GM23248 (cell line): ENCODE measurements at places on chromosomes 7 and 10. TPM values are rescaled to one million over a fixed set of nuclear protein-coding genes. Genes with fewer than 3 reads are reported as not detected.

Gene PLXDC2
- 2.3 and 3.5 TPM in 2 replicates for total RNA-seq

Gene CALHM3
- total RNA-seq: not detected in 2 replicates

DNA sequence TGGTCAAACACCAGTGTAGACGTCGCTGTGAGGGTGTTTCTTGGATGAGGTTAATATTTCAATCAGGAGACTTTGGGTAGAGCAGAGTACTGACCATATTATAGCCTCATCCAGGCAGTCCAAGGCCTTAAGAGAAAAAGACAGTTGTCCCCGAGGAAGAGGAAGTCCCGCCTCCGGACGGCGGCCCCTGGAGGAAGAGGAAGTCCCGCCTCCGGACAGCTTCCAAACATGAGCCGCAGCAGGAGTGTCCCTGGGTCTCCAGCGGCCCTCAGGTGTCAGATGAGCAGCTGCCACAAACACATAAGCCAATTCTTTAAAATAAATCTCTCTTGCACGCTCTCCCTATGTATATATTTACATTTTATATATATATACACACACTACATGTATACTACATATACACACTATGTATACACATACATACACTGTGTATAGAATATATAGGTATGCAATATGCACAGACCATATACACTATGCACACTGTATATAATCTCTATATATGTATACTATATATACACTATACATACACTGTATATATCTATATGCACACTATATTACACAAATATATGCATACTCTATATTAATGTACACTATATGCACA lies 37.5 kb downstream of the PWWP2B start:
- H3K27ac ChIP-seq: no peak overlapping the region
- H3K4me3 ChIP-seq: no peak overlapping the region
- no peak for DNase-seq
- H3K27me3 ChIP-seq: no peaks in the 10 kb centered on the region

Gene GALNT11
- 49.1 and 70.3 TPM in 2 replicates for total RNA-seq

DNA sequence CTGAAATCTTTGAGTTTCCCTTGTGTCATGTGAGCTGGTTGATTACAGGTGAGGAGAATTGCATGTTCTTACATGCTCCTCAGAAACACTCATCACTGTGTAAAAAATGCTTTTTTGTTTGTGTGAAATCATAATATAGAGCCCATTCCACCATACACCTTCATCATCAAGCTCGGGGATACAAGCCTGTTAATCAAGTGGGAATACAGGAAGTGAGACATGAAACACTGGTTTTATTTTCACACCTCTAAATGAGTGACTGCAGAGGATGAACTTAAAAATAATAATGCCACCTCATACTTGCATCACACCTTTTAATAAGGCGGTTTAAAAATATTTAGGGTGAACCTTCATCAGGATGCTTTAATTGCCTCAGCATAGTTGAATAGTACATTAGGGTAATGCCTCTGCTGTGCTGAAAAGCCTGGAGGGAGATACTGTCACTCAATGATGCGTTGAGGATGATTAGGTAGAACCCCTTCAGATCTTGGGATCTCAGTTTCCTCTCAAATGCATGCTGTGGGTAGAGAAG lies 164.6 kb downstream of the AUTS2 start:
- no peak for DNase-seq
- H3K36me3 ChIP-seq: no peaks in the 10 kb centered on the region
- no peak overlapping the region for H3K27ac ChIP-seq
- no peaks in the 10 kb centered on the region for H3K27me3 ChIP-seq
- H3K4me3 ChIP-seq: no peak overlapping the region

DNA sequence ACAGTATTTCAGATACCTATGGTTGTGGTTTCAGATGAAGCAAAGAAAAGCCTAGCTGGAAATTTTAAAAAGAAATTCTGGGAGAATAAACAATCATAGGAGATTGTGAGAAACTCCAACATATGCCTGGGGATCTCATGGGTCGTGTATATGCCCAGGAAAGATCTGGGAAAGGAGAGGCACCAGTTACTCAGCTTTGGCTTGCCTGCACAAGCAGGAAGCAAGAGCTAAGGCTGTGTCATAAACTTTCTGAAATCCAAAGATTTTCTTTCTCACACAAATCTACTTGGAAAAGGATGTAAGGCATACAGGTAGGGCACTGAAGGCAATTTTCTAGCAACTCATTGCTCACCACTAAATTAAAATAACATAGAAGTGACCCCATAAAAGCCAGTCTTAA lies 373.6 kb downstream of the CDC14C start:
- no peaks in the 10 kb centered on the region for H3K36me3 ChIP-seq
- no peaks in the 10 kb centered on the region for H3K27me3 ChIP-seq
- no peak for DNase-seq
- no peaks in the 10 kb centered on the region for H3K4me1 ChIP-seq
- no peak overlapping the region for H3K27ac ChIP-seq

- no peaks in the 10 kb centered on the region for H3K27me3 ChIP-seq
- H3K36me3 ChIP-seq: no peaks in the 10 kb centered on the region
- no peaks in the 10 kb centered on the region for H3K4me1 ChIP-seq
- no peak for DNase-seq
- no peak overlapping the region for H3K27ac ChIP-seq
Measured at GRCh38 chr7:12961910-12962480, 274.6 kb downstream of the ARL4A start.

DNA sequence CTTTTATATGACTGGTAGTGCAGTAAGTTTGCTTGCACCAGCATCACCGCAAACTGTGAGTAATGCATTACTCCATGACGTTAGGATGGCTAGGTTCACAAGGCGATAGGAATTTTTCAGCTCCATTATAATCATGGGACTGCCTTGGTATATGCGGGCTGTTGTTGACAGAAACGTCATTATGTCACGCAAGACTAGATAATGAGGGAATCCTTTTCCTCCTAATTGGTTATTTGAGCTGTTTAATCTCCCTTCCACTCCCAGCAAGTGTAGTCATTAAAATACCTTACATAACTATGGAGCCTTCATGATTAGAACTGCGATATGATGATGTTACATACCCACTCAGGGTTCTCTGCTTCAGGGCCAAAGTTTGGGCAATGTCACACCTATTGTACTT lies 17.3 kb downstream of the KLLN start:
- H3K27ac ChIP-seq: no peak overlapping the region
- H3K4me3 ChIP-seq: no peak overlapping the region
- H3K36me3 ChIP-seq: no peaks in the 10 kb centered on the region
- peak; percentile 41 for DNase-seq
- H3K27me3 ChIP-seq: no peaks in the 10 kb centered on the region
- H3K4me1 ChIP-seq: peaks cover 28% of the 10 kb centered on the region

GRCh38 chr7:21966271-21966670 lies 20.6 kb upstream of the CDCA7L start:
- DNase-seq: no peak
- no peak overlapping the region for H3K27ac ChIP-seq
- no peaks in the 10 kb centered on the region for H3K36me3 ChIP-seq
- H3K4me1 ChIP-seq: peaks cover 8% of the 10 kb centered on the region

DNA sequence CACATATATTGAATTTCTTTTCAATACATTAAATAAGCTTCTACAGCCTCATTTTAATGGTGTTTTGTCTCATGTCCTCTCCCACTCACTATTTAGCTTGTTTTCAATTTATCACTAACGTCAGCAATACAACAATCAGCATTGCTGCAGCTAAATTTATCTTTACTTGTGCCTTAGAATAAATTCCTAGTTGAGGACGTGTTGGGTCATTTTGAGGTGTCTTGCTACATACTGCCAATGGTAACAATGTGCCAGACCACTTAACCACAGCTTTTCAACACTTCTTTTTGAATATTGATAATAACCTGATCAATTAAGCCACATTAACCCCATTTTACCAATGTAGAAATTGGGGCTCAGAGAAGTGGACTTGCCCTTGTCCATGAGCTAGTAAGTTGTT lies 26.0 kb downstream of the FRMPD2 start:
- H3K36me3 ChIP-seq: no peaks in the 10 kb centered on the region
- no peak overlapping the region for H3K27ac ChIP-seq
- DNase-seq: no peak
- H3K27me3 ChIP-seq: peaks cover 25% of the 10 kb centered on the region
- H3K4me3 ChIP-seq: no peak overlapping the region
- no peaks in the 10 kb centered on the region for H3K4me1 ChIP-seq

DNA sequence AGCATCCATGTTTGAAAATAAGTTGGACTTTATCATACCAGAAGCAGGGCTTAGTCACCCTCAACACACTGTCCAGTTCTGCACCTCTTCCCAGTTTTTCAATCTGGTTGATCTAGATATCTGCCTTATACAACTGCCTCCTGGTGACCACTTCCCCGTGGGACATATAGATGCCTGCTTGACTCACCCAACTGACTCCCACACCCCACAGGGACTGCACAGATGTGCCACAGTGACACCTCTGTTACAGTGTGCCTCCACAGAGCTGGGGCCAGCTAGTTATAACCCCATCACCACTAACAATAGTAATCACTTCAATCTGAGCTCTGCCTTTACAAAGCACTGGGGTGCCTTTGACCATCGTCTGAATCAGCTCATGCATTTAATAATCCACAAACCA lies 82.6 kb upstream of the AOAH start:
- H3K4me1 ChIP-seq: no peaks in the 10 kb centered on the region
- DNase-seq: no peak
- no peaks in the 10 kb centered on the region for H3K27me3 ChIP-seq
- H3K4me3 ChIP-seq: no peak overlapping the region
- no peaks in the 10 kb centered on the region for H3K36me3 ChIP-seq
- H3K27ac ChIP-seq: no peak overlapping the region

- H3K36me3 ChIP-seq: no peaks in the 10 kb centered on the region
- no peaks in the 10 kb centered on the region for H3K27me3 ChIP-seq
- no peak overlapping the region for H3K4me3 ChIP-seq
- no peak overlapping the region for H3K27ac ChIP-seq
- peaks cover 26% of the 10 kb centered on the region for H3K4me1 ChIP-seq
Measured at GRCh38 chr10:125055446-125055845, 104.9 kb downstream of the CTBP2 start.

GRCh38 chr7:98974906-98975816 lies 96.8 kb downstream of the TRRAP start:
- H3K27me3 ChIP-seq: no peaks in the 10 kb centered on the region
- H3K4me3 ChIP-seq: no peak overlapping the region
- H3K36me3 ChIP-seq: peaks cover 49% of the 10 kb centered on the region
- no peaks in the 10 kb centered on the region for H3K4me1 ChIP-seq
- H3K27ac ChIP-seq: no peak overlapping the region

GRCh38 chr7:107690611-107691010 lies 30.0 kb downstream of the SLC26A4 start:
- H3K4me3 ChIP-seq: no peak overlapping the region
- H3K27me3 ChIP-seq: no peaks in the 10 kb centered on the region
- no peak overlapping the region for H3K27ac ChIP-seq
- DNase-seq: no peak
- H3K36me3 ChIP-seq: no peaks in the 10 kb centered on the region

Gene PDK4
- total RNA-seq: 1.0 and 1.5 TPM in 2 replicates

Gene ST8SIA6
- total RNA-seq: not detected in 2 replicates

GRCh38 chr7:116180302-116180701 lies 30.0 kb upstream of the TES start:
- no peaks in the 10 kb centered on the region for H3K27me3 ChIP-seq
- DNase-seq: peak; percentile 77
- 0 out of 2 replicates have a peak, but pooled peaks cover 5% of the 10 kb centered on the region for H3K36me3 ChIP-seq
- H3K4me1 ChIP-seq: peaks cover 24% of the 10 kb centered on the region

DNA sequence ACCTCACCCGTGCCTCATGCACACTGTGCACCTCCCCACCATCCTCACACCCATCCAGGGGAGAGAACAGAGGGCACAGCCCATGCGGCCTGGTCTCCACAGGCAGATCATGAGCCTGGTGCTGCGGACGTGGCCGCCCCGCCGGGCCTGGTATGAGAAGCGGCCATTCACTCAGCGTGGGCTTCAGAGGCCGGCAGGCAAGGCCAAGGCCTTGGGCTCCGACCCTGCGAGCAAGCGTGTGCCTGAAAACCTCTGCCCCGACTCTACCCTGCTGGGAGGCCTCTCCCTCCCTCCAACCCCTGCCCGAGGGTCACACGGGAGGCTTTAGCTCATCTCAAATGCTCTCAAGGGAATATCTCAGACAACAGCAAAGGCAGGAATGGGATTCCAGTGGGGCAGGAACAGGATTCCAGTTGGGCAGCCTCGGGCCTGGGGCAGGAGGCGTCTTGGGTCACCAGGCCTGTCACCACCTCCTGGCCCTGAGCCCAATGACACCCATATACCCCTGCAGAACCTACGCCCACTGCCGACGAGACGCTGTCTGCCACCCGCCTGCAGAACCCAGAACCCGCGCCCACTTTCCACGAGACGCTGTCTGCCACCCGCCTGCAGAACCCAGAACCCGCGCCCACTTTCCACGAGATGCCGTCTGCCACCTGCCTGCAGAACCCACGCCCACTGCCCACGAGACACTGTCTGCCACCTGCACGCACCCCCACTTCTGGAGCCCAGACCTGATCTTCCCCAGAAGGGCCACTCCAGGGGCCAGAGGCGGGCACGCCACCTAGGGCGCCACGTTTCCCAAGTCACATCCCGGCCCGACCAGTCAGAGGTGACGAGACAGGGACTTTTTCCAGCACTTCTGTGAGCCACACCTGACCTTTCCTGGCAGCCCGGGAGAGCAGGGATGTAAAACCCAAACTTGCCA lies 38.9 kb downstream of the ADAP1 start:
- no peak overlapping the region for H3K4me3 ChIP-seq
- no peak for DNase-seq
- H3K4me1 ChIP-seq: no peaks in the 10 kb centered on the region

- H3K36me3 ChIP-seq: peaks cover 77% of the 10 kb centered on the region
- no peak overlapping the region for H3K4me3 ChIP-seq
- H3K27me3 ChIP-seq: no peaks in the 10 kb centered on the region
Measured at GRCh38 chr10:95637911-95638310, 18.6 kb downstream of the ALDH18A1 start.

- no peaks in the 10 kb centered on the region for H3K36me3 ChIP-seq
- DNase-seq: no peak
- H3K27ac ChIP-seq: no peak overlapping the region
Measured at GRCh38 chr10:97128039-97128492, 57.7 kb downstream of the SLIT1 start.

- peaks cover 28% of the 10 kb centered on the region for H3K4me1 ChIP-seq
- no peak for DNase-seq
- no peak overlapping the region for H3K27ac ChIP-seq
- peaks cover 15% of the 10 kb centered on the region for H3K36me3 ChIP-seq
- H3K27me3 ChIP-seq: no peaks in the 10 kb centered on the region
- H3K4me3 ChIP-seq: no peak overlapping the region
Measured at GRCh38 chr10:109886781-109887140, 36.5 kb downstream of the XPNPEP1 start.

GRCh38 chr7:157731126-157731525 lies 394.3 kb downstream of the DNAJB6 start:
- DNase-seq: no peak
- no peak overlapping the region for H3K4me3 ChIP-seq
- H3K4me1 ChIP-seq: no peaks in the 10 kb centered on the region

Gene SYT15B
- 1.9 TPM in 2 replicates for total RNA-seq

- peaks cover 18% of the 10 kb centered on the region for H3K4me1 ChIP-seq
- no peak overlapping the region for H3K4me3 ChIP-seq
- H3K36me3 ChIP-seq: no peaks in the 10 kb centered on the region
- H3K27me3 ChIP-seq: no peaks in the 10 kb centered on the region
- DNase-seq: no peak
Measured at GRCh38 chr7:22426463-22427094, 69.6 kb upstream of the RAPGEF5 start.
